Suprapubic skin (tissue), 4 donors: ENCODE measurements at places on chromosomes 6 and 20.

GRCh38 chr6:85610182-85610895 lies 16.7 kb upstream of the SNX14 start:
- DNase-seq: no peak

DNA sequence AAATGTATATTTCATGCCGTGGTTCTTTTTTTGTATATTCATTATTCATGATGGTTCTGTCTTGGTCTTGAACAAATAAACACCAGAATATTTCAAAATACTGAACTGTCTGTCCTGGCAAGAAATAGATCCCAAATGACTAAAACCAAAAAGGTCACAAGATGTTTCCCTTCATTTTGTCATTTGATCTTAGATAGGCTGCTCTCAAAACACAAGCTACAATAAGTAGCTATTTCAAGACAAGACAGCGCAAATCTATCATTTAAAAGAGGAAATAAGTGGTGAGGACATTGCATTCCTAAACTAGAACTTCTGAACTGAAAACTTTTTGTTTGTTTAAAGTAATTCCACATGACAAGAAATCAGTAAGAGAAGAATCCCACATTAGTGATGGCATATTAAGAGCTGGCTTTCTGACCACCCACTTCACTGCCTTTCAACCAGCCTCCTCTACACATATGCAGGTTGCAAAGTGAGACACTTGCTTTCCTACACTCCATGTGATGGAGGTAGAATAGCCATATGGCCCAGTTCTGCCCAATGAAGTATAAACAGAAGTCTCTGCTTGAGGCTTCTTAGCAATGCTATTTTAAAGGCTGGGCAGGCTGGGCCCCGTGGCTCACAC lies 54.4 kb upstream of the CCDC28A start:
- no peak for DNase-seq

DNA sequence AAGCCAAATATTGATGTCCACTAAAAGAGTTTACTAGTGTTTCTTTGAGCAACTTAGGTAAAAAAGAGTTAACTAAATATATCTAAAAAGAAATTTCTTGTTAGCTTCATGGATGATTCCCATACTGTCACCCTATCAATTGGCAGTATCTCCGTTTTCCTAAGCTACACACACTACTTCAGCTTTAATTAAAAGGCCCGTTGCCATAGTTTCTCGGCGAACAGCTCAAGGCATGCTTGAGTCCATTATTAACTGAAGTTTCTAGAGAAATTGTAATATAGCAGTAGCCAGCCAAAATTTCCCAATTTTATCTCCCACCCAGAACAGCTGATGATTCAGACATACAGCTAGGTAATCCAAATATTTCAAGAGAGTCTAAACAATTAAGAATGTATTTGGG lies 20.0 kb upstream of the BEND6 start:
- DNase-seq: no peak

- DNase-seq: peak; percentile 84
These were observed 250.9 kb upstream of the RREB1 start for GRCh38 chr6:6856538-6857523.

- DNase-seq: no peak
These were observed 81.5 kb downstream of the SULF2 start for GRCh38 chr20:47703748-47704147.

DNA sequence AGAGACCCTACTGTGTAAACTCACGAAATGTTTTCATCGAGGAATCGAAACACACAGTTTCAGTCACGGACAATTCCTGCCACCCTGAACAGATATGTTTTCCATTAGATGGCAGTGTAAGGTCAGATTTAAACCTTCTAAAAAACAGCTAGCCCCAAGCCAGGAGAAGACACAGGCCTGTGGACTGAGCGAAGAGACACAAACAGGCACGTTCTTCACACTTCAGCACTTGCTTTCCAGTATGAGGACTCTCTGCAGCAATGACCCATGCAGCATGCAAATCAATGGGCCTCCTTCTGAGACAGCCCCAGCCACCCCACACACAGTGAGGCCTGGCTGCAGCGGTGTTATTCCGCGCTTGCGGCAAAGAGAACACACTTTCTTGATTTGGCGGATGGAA lies 31.9 kb downstream of the HUS1B start:
- no peak for DNase-seq

DNA sequence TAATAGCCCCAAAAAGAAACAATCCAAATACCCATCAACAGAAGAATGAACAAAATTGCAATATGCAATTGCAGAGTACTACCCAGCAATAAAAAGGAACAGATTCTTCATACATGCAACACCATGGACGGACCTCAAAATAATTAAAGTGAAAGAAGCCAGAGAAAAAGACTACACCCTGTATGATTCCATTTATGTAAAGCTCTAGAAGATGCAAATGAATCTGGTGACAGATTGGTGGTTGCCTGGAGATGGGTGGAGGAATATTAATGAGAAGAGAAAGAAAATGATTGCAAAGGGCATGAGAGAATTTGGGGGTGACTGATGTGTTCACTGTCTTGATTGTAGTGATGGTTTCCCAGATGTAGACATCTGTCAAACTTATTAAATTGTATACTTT lies 51.8 kb downstream of the HECA start:
- no peak for DNase-seq
